Foreskin keratinocyte (primary cell): ENCODE measurements at places on chromosomes 11 and 22. TPM values are rescaled to one million over a fixed set of nuclear protein-coding genes. Genes with fewer than 3 reads are reported as not detected.

Gene MUC5B
- total RNA-seq: not detected in 2 replicates

DNA sequence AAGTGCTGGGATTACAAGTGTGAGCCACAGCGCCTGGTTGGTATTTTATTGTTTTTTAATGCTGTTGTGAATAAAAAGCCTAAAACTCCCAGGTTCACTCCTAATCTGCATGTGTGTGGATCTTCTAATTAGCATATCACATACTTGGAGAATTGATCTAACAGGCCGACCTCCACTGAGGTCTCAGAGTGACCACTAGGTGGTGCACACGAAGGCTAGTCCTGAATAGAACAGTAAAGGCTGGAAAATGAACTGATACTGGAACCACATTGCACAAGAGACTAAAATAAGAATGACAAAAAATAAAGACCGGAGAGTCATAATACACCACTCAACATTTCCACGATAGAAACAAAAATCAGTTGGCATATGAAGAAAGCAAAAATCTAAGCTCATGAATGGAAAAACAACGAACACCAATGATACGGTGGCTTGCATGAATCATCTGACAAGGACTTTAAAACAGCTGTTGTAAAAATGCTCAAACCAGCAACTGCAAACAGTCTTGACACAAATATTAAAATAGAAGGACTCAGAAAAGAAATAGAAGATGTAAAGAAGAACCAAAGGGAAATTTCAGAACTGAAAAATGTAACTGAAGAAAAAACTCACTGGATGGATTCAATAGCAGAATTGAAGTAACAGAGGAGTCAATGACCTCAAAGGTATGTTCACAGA is 19.2 kb downstream of the PIM3 start:
- DNase-seq: no peak

- DNase-seq: no peak
These were observed 370 bp upstream of the A4GALT start for GRCh38 chr22:42721045-42721434.

DNA sequence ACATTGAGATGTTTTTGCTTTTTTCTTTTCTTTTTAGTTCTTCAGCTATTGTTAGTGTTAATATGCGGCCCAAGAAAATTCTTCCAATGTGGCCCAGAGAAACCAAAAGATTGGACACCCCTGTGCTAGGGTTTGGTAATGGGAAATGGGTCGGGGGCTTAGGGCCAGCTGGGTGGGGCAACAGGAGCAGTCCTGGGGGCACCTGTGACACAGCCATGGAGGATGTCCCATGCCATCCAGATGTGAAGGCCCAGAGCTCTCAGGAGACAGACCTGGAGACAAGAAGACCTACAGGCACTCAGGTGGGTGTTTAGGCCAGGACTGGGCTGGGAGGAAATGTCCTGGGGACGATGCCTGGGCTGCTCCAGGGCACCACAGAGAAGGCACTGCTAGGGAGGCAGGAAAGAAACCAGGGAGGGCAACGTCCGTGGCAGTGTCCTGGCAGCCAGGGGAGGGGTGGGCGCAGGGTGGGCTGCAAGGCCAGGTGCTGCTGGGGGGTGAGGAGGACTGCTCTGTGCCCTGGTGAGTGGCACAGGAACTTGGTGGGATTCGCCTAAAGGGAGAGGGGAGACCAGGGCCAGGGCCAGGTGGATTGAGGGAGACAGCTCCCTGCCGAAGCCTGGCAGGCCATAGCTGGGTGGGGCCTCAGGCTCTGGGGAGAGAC is 21.4 kb downstream of the RELT start:
- no peak for DNase-seq

Gene SPDYC
- not detected in 2 replicates for total RNA-seq

DNA sequence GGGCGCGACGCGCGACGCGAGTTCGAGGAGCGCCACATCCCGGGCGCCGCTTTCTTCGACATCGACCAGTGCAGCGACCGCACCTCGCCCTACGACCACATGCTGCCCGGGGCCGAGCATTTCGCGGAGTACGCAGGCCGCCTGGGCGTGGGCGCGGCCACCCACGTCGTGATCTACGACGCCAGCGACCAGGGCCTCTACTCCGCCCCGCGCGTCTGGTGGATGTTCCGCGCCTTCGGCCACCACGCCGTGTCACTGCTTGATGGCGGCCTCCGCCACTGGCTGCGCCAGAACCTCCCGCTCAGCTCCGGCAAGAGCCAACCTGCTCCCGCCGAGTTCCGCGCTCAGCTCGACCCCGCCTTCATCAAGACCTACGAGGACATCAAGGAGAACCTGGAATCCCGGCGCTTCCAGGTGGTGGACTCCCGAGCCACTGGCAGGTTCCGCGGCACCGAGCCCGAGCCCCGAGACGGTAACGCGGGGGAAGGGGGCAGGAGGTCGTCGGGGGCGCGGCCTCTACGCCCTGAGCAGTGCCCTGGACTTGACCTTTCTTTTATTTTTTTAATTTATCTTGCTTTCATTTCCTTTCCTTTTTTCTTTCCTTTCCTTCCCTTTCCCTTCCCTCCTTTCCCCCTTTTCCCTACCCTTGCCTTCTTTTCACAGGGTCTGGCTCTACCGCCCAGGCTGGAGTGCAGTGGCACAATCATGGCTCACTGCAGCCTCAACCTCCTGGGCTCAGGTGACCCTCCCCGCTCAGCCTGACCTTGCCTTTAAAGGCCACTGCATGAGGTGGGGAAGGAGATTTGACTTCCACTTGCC is 5.0 kb downstream of the MPST start:
- no peak for DNase-seq

DNA sequence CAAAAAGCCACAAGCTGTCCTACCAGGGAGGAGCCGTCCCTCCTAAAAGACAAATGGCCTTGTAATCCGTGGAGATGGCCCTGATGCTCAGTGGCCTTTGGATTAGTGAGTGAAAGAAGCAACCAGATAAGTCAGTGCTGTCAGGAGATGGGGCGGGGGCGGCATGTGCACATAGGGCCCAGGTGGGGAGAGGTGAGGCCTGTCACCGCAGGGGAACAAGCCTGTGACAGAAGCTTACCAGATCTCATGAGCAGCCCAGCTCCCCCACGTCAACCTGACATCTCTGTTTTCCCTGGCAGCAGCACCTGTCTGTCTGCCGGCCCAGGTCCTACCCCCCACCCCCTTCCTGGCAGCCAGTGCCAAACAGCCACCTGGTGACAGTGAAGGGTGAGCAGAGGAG is 162.6 kb downstream of the BUD13 start:
- DNase-seq: no peak

- no peak for DNase-seq
These were observed 29.0 kb upstream of the VWA5A start for GRCh38 chr11:124085997-124086846.

DNA sequence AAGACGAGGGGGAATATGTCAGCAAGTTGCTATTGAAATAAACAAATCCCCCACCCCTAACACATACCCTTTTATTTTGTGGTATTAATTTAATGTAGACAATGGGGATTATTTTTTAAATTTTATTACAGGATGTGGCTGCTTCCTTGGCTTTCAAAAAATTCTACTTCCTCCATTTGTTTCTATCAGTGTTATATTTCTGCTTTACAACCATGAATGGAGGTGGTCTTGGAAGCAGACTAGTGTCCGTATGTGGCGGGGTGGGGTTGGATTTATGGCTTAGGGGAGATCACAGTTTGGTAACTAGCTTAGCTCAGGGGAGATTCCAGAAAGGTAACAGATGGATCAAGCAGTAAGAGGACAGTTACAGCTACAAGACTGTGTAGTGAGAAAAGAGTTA is 39.3 kb upstream of the PICALM start:
- no peak for DNase-seq

DNA sequence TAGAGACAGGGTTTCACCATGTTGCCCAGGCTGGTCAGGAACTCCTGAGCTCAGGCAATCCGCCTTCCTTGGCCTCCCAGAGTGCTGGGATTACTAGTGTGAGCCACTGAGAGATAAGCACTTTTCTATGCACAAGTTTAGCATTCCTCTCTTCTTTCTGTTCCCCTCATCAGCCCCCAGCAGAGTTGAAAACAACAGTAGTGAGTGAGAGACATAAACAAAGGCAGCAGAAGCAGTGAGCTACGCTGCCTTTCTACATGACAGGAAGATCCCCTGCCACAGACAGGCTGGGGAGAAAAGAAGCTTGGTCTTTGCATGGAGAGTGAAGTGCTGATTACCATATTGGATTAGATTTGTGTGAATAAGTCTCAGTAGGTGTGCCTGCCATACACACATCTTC is 392.0 kb upstream of the KIRREL3 start:
- no peak for DNase-seq

GRCh38 chr11:962688-963087 is 37.0 kb downstream of the AP2A2 start:
- DNase-seq: no peak

Gene CHRM1
- total RNA-seq: not detected in 2 replicates

DNA sequence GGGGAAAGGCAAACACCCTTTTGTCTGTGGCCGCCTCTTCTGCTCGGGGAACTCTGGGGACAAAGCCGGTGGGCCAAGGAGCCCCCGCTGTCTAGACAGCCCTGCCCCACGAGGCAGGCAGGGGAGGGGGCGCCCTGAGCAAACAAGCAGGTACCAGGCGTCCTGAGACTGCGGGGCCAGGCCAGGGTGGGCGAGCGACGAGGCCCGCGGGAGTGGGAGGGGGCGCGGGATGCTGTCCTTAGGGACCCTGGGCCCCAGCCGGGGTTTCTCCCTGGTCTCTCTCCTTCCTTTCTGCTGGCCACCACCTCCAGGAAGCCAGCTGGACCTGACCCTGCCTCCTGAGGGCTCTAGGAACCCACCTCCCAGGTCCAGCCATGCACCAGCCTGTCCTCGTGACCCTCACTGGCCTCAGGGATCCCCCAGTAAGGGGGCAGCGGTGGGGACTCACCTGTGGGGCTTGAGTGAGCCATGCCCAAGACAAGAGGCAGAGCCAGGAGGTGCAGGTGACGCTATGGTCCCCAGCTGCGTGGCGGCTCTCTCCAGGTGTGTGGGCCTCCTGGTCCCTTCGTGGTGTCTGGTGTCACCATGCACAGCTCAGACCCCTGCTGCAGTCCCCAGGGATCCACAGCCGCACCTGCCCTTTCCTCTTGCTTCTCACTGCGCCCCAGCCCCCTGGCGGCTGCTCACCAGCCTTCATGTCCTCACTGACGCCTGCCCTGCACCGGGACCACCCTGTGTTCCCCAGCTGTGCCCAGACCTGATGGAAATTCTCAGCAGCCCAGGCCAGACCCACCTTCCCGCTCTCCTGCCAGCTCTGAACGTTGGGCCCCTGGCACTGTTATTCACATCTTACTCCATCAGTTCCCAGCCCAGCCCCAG is 26.5 kb upstream of the MUC5AC start:
- DNase-seq: no peak

GRCh38 chr11:28739489-28740280 is 631.5 kb downstream of the METTL15 start:
- DNase-seq: no peak

DNA sequence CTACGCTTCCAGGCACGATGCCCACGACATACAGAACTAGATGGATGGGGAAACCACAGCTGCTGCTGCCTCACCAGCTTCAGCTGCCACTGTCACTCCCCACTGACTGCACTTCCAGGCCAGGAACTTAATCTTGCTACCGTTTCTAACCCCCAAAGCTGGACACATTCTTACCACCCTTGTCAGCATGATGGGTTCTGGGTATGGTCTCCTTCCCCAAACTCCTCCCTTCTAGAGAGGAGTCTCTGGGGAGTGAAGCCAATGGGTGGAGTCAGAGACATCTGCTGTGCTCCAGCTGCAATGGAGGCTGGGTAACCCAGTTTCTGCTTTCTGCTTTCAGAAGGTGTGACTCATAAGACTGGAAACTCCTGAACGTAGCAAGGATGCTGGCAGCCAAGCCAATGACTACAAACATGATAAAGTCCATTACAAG is 87.0 kb upstream of the THY1 start:
- DNase-seq: peak; percentile 85

DNA sequence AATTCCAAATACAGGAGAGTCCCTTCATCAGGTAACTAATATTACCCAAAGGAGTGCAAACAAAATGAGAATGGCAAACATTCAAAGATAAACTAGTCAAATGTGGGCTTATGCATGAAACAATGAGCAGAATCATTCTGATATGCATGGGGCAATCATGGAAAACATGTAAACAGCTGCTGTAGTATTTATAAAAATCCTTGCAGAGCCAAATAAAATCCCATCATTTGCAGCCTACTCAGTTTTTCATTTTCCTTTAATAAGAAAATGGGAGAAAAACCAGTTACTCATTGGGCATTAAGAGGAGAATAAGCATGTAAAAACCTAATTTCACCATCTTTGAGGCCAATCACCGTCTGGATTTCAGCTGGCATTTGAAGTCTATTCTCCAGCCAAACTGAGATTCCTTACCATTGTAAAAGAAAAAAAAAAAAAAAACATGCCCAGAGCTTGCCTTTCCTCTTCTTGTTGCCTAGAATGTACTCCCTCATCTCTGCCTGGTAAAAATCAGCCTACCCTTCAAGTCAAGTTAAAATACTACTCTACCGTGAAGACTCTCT is 249.1 kb downstream of the TTC28 start:
- no peak for DNase-seq

DNA sequence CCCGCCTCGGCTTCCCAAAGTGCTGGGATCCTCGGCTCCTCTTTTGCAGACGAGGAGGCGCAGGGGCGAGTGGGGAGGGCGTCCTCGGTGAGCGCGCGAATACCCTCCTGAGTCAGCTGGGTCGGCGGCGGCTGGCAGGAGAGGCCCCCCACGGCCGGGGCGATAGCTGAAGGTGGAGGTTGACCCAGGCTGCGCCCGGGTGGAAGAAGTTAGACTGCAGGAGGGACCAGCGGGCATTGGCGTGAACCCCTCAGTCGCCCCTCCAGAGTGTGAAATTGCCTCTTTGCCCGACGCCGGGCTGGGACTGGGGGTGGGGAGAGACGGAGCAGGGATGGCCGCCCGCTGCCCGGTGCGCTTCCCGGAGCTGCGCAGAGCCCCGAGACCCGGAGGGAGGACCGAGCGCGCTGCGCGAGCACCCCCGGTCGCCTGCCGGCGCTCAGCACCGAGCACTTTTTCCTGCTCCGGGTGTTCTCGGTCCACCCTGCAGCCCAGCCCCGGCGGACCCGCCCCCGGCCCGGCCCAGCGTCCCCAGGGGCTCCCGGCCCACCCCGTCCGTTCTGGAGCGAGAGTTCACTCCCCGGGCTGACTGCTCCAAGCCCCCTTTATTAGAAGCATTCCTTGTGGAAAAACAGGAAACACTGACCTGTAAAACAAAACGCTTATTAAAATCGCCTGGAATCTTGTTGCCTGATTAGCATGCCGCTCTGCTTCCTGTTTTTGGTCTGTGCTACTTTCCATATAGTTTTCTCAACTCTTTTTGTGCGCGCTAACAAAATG is 13.7 kb upstream of the CPT1A start:
- no peak for DNase-seq

Gene ADM2
- 0.95 and 2.0 TPM in 2 replicates for total RNA-seq

Gene CD248
- total RNA-seq: not detected in 2 replicates

DNA sequence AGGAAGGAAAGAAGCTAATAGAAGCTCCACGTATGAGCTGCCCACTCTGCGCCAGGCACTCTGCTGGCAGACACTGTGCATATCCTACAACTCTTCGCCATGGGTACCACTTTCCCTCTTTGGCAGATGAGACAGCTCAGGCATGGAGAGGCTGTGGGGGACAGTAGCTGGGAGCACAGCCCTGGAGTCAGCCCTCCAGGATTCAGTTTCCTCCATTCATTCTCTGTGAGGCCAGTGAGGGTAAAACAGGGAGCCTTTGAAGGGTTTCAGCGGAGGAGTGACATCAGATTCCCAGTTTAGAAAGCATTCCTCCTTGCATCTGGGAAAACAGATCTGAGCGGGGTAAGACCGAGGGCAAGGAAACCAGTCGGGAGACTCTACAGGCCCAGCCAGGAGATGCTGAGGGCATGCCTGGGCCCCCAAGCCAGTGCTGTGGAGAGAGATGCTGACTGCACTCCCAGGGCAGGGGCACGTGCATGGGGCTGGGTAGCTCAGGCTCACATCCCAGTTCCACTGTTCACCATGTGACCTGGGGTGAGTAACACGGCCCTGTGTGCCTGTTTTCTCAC is 58.3 kb upstream of the EMID1 start:
- no peak for DNase-seq
